ENCODE measurements at places on chromosomes 12 and 14.

DNA sequence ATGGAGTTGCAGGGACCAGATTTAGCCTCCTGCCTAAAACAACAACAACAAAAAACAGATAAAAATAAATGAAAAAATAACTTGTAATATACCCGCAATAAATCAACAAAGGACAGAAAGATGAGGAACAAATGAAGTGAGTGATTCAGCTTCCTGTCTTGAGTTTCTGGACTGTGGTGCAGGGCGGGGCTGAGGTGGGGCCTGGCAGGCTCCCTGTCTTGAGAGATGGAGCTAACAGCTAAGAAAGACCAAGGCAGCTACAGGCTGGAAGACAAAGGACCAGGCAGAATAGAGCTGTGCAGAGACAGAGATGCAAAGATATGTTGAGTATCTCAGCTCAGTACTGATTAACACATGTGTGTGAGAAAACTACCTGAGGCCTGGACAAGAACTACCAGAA, 879.2 kb downstream of the AACS start:
- no peak for DNase-seq

GRCh38 chr12:104121001-104121400, 17.0 kb downstream of the NFYB start:
- DNase-seq: no peak

DNA sequence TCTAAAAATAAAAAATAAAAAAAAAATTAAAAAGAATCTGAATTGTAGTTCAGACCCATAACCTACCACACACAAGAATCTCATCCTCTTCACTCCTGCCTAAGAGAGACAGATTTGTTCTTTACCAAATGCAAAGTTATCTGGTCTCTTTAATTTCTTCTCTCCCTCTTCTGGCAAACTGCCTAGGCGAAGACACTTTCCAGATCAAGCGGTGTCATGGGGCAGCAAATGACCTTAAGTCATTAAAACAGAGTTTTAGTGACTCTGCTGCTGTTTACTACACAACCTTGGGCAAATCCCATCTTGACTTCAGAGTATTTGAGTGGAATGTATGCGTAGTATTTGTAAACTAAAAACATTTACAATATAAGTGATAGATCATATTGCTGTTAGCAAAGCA, 60.9 kb upstream of the NID2 start:
- DNase-seq: no peak

DNA sequence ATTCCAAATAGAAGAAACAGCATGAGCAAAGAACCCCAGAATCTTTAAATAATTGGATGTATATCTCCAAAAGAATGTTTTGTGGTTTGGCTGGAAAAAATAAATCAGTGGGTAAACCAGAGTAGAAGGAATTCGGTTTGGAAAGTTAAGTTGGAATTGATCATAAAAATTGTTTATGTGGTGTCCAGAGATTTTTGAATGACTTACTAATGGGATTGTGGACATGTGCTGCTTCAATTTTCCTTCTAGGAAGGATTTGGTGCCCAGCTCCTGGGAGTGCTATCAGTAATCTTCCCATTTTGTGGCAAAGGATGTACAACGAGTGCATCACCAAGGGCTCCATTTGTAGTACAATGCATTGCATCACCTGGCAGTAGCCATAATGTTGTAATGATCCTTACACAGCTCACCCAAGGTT, 224.8 kb downstream of the SLC16A7 start:
- DNase-seq: no peak

- DNase-seq: no peak
These were observed 10.7 kb downstream of the SLC25A29 start for GRCh38 chr14:100295376-100296105.

- no peak for DNase-seq
These were observed 214.3 kb upstream of the CDKN3 start for GRCh38 chr14:54182419-54183045.

- DNase-seq: no peak
These were observed 124.0 kb upstream of the NPAS3 start for GRCh38 chr14:32814721-32815120.

DNA sequence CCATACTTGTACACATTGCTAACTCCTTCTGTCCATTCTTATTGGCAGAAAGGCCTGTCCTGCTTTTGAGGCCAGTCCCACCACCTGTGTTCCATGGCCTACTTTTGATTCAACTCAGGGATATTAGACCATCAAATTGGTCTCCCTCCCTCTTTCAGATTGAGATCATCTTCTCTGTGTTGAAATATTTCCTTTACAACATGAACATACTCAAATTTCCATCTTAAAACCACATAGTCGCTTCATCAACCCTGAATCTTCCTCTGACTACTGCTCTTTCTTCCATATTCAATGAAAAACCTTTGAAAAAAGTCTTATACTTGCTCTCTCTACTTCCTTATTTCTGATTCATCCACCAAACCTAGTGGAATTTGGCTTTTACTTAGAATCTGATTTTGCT, 34.9 kb downstream of the TRMT5 start:
- DNase-seq: no peak
